Cortex of kidney (tissue), 1 donor: ENCODE measurements at places on chromosomes 1 and 21.

DNA sequence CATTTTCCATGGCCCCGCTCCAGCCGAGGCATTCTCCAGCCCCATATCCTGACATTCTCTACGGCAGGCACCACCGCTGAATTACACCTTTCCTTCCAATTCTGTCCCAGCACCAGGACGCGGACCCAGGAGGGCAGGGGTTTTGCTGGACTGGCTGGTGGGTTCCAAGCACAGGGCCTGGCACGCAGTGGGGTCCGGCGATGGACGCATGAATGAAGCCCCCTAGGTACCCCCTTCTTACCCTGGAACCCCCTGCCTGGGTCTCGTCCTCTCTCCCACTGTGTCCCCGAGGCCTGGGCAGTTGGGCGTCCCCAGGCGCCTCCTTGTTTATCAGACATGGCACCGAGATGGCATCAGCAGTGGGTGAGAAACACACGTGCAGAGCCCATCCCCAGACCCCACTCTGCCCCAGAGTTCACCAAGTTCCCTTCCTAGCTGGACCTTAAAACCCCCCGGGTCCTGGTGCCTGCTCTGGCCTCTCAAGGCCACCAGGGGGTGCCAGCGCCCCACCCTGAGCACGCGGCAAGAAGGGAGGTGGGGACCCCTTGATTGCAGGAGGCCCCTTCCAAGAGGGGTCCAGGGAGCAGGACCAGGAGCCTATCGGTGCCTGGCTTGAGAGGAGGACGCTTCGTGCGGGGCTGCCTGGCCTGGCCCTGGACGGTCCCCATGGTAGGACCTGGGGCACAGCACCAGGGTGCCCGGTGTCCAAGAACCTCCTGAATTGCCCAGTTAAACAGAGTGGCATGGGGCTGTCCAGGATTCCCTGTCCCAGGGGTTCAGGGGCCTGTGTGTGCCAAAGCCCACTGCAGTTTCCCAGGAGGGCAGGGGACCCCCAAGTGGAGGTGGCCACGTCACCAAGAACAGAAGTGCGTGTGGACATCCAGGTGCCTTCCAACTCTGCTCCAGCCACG is 46.1 kb downstream of the MEGF6 start:
- no peak for DNase-seq

GRCh38 chr1:59671066-59671952 is 143.4 kb upstream of the HOOK1 start:
- no peak for DNase-seq

DNA sequence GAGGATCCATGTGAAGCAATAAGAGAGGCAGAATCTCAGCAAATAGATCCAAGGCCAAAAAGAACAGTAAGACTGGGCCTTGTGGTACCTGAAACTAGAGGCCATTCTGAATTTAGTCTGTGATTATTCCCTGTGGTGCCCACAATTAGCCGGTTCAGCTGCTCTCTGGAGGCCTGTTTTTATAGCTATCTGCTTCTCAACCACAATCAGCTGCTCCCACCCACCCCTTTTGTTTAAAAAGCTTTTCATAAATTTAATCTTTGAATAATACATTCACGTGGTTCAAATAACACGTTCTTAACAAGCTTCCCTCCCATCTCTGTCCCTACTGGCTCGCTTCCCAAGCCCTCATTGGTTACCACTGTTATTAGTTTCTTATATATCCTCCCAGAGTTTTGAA is 18.0 kb downstream of the UBE2T start:
- DNase-seq, result no peak

- DNase-seq, result no peak
These were observed 21.8 kb downstream of the RC3H1 start for GRCh38 chr1:174000371-174000770.

DNA sequence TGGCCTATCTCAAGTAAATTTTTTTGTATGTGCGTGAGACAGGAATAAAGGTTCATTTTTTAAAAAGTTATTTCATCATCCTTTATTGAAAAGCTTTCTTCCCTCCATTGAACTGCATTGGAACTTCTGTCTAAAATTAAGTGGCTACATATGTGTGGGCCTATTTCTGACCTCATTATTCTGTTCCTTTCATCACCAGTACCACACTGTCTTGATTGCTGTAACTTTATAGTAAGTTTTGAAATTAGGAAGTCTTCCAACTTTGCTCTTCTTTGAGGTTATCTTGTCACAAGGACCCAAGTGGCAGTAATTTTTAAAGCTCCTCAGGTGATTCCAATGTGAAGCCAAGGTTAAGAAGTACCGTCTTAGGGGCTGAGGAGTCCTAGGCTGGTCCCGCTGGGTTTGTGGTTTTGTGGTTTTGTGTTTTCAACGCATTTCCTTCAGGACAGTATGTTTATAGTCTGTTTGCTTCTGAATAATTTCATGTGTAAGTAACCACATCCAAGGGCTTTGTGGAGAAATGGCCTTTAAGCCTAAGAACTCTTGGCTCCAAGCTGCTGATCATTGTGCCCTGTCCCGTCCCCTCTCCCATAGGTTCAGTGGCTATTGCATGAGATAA is 12.4 kb upstream of the SCAF4 start:
- no peak for DNase-seq

DNA sequence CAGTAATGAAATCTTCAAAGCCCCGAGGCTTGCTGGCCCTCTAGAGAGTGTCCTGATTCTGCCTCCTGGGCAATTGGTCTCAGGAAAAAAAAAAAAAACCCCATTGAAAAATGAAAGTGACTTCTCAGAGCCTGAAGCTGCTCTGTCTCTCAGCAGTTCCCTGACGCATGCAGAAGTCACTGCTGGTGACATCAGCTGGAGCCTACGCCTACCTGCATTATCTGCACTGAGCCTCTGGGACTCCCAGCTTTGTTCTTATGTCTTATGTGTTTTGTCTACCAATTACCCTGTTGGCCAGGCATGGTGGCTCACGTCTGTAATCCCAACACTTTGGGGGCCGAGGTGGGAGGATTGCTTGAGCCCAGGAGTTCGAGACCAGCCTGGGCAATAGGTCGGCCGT is 10.1 kb upstream of the SLC25A33 start:
- no peak for DNase-seq

- DNase-seq, result no peak
These were observed 116.1 kb downstream of the DENND1B start for GRCh38 chr1:197659171-197659570.

GRCh38 chr1:45953934-45954847 is 150.8 kb downstream of the MAST2 start:
- DNase-seq, result no peak

- no peak for DNase-seq
These were observed 28.4 kb downstream of the PARK7 start for GRCh38 chr1:7989762-7990428.

DNA sequence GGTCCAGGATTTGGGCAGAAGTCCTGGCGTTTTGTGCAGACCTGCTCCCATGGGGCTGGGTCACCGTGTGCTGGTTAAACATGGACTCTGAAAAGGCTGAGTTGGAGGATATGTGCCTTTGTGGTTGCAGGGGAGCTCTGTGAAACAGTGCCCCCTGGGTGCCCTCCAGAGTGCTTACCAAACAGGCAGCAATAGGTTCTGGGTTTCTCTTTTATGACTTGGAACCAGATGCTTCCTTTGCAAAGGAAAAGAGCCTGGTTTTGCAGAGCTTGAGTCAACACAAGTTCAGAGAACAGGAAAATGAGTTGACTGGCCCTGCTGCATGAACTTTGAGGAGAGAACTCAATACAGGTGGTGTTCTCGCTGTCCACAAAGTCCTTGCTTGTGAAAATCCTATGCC is 288.9 kb downstream of the TM2D1 start:
- DNase-seq, result no peak

DNA sequence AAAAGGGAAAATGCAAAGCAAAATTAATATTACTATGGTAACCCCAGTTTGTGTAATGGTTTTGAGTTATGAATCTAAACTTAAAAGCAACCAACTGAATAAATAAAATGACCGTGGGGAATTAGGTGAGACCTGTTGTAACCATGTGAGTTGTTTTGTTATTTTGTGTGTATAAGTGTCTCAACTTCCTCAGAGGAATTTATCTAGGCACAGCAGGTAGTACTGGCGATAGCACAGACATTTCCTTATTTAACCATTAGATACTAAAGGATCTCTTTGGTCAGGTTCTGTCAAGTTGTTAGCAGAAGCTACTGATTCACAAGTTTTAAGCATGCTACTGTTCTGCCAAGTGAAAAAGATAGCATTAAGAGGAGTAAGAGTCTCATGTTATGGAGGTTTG is 39.3 kb upstream of the LRRC7 start:
- DNase-seq, result no peak

- no peak for DNase-seq
These were observed 42.1 kb downstream of the NRIP1 start for GRCh38 chr21:15022608-15023261.

- DNase-seq, result no peak
These were observed 353.7 kb downstream of the ADGRL2 start for GRCh38 chr1:82154219-82154970.

DNA sequence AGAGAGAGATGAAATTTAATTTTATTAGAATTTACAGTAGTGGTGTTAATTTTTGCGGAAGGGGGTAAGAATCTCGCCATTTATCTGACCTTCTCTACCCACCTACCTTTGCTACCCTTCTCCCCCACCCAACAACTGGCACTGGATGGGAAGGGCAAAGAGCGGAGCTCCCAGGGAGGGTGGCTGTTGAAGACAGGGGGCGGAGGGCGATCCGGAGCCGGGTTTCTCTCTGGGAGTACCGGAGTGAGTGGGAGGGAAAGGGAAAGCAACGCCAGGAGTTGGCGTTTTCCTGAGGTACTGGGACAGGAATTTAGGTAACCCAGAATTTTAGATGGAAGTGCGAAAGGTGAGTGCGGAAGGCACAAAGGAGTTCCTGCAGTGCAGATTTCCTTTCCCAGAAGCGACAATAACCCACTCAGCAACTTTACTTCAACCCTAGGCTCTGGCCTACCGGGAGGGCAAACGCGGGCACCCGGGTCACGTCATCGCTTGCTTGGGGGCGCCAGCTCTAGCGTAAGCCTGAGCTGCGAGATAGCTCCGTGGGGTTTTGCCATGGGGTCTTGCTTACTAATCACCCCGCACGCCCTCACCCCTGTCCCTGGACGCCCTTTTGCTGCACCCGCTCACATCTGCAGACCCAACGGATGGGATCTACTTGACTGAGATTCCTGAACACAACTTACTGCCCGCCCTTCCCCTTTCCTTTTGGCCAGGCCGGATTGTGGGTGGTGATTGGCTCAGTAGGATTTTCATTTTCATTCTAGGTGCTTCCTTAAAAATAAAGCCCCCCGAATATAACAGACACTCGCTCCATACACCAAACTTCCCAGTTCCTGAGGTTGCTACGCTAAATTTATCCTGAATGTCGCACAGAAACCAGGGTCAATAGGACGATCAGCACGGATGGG is 413.0 kb upstream of the ESRRG start:
- DNase-seq, result no peak

- no peak for DNase-seq
These were observed 21.7 kb upstream of the ANKRD13C start for GRCh38 chr1:70376196-70376595.

GRCh38 chr21:38712071-38712470 is 93.7 kb upstream of the ETS2 start:
- DNase-seq, result no peak

GRCh38 chr1:43910343-43910742 is 23.3 kb upstream of the ARTN start:
- DNase-seq, result no peak

DNA sequence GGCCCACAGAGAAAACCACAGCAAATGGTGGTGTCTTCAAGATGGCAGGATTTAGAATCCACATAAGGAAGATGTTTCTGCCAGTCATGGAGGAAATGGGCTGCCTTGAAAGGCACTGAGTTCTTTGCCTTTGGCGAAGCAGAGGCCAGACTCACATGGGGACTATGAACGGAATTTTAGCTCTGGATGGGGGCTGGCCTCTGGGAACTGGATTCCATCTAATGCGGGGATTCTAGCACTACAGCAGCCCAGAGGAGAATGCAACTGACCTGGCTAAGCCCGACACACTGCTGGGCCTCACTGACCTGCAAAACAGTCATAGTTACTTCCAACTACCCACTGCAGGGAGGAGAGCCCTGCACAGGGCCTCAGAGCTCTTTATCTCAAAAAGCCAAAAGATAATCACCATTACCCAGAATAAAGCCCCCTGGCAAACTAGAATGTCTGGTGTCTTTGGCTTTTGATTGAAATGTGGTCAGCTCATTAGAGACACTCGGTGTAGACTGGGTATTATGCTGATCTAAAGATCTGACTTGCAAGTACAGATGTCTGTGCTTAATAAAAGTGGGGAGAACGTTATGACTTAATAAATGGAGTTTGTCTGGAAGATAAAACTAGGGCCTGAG is 11.6 kb downstream of the HCRTR1 start:
- no peak for DNase-seq

DNA sequence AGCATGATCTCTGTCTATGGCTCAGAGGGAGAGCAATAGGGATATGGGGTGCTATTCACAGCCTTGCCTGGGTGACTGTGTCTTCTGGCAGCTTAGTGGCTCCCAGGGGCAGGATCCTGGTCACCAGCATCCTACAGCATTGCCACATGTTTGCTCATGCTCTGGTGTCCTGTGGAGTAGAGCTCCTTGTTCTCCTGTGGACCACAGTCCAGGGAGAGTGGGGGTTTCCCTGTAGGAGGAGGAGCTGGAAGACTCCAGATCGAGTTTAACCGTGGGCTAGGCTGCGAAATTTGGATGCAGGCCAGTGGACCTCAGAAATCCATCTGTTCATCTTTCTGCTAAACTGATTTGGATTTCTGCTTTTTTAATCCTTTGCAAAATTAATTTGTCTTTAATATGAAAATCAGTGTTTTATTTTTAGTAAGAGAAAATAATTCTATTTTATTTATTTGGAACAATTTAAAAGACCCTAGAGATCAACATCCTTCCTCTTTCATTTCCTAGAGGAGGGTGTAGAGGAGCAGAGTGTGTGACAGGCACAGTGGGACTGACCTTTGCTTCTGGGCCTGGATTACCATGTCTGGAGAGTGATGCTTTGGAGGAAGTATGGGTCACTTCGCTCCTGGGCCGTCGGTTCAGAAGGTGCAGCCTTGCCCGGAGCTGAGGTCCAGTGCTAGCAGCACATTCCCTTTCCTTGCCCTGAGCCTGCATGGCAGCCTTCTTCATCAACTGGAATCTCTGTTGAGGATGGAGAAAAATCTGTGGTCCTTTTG is 17.4 kb downstream of the ADARB1 start:
- DNase-seq, result no peak

- no peak for DNase-seq
These were observed 22.6 kb upstream of the FAM89A start for GRCh38 chr1:231062500-231063270.

GRCh38 chr1:93958726-93959100 is 49.5 kb upstream of the GCLM start:
- DNase-seq, result no peak

DNA sequence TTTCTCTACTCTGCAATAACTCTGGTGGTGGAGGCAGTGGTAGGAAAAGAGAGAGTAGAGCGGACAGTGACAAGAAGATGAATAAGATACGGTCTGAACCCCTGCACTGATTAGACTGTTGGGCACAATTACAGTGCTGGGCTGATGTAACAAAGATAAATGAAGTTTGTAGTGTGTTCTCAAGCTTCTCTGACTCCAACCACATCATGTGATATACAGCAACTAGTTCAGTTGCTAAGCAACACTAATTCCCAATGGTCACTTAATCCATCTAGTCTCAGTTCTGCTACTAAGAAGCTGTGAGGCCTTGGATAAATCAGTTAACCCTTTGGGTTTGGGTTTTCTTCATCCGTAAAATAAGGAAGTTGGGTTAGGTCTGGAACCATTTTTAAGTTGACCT is 17.3 kb downstream of the DDR2 start:
- DNase-seq, result no peak

- DNase-seq, result no peak
These were observed 969 bp upstream of the ALDH4A1 start for GRCh38 chr1:18903291-18903756.

GRCh38 chr1:221031458-221032203 is 152.4 kb downstream of the HLX start:
- no peak for DNase-seq

- no peak for DNase-seq
These were observed 6.0 kb downstream of the DRAM2 start for GRCh38 chr1:111133866-111134265.
